ENCODE measurements at places on chromosomes 7 and 10.

DNA sequence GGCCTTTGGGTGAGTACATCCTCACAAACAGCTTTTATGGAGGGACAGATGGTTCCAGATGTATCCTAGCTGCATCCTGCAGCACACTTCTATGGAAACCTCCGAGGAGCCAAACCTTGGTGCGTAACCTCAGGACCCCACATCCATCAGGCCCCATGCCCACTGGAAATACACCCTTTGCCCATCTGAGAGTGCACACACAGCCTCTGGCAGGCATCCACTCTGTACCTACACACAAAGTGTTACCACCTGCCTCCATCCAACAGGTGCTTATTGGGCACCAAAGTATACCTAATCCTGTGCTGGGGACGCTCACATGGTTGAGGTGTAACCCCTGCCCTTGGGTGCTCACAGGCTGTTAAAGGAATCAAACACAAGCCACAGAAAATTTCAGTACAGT, 117.9 kb downstream of the ADCY1 start:
- no peak for DNase-seq

GRCh38 chr7:23226844-23227450, 19.6 kb upstream of the GPNMB start:
- no peak for DNase-seq

DNA sequence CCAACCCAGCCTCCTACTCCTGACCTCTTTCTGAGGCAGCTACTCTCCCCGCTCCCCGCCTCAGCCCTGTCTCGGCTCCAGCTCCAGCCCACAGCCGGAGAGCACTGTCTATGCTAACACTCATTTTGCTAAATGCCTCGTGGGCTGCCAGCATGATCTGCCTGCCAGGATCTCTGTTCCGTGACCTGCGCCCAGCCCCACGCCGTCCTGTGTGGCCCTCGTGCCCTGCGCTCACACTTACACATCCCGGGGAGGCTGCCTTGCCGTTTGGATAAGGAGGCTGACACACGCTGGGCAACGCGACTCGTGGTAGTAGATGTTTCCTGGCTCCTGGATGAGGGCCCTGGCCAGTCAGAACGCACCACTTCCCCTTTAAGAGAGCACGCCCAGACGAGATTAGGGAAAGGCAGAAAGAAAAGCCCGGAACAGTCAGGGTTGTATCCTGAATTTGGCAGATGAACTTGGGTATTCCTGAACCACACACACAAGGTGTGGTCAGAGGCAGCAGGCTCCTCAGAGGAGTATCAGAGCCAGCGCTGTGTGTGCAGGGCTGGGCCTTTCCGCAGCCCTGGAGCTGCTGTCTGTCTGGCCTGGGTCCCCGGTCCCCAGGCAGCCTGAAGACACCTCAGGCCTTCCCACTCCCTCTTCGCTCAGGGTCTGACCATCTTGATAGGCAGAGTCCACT, 97.7 kb upstream of the EFCAB10 start:
- DNase-seq, result peak; percentile 51

DNA sequence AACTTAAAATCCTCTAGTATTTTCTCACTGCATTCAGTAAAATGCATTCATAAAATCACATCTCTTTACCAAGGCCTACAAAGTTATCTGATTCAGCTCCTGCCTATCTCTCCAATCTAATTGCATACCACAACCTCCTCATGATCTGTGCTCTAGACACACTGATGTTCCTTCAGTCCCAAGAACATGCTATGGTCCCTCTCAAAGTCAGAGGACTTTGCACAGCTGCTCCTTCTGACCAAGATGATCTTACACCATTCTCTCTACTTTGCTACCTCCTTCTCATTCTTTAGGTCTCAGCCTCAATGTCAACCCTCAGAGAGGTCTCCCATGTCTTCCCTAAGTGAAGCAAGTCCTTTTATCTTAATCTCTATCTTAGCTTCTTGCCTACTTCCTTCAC, 45.5 kb downstream of the CAV1 start:
- no peak for DNase-seq

- no peak for DNase-seq
These were observed 43.5 kb downstream of the SLC16A12 start for GRCh38 chr10:89491932-89492331.

DNA sequence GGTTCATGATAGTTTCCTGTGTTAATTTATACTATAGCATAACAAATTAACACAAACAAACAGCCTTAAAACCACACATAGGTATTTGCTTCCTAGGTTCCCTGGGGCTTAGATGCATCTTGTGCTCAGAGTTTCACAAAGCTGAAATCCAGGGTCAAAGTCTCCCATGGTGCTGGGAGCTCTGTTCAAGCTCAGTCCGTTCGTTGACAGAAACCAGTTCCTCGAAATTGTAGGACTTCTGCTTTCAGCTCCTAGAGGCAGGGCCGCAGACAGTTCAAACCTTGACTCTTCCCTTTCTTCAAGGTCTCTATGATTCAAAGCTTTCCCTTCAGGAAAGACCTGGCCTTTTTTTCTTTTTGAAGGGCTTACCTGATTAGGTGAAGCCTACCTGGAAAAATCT, 90.5 kb downstream of the VSTM2A start:
- no peak for DNase-seq

- no peak for DNase-seq
These were observed 100.8 kb downstream of the NRP1 start for GRCh38 chr10:33233635-33234034.

GRCh38 chr7:151551820-151552219, 32.1 kb upstream of the RHEB start:
- DNase-seq, result no peak

- DNase-seq, result no peak
These were observed 169.1 kb downstream of the PTEN start for GRCh38 chr10:88032566-88032965.

DNA sequence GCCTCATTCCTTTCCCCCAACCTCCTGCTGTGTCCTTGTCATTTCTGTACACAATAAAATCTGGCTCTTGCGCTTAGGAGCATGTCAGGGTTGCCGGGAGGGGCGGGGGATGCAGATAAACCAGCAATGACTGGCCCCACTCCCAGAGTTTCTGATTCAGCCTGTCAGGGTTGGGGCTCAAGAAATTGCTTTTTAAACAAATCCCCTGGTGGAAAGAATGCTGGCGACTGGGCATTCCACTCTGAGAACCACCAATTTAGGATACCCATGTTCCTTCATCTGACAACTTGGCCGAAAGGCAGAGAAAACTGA, 376.4 kb downstream of the TCERG1L start:
- DNase-seq, result no peak
